ENCODE measurements at places on chromosomes 2 and 18. TPM values are rescaled to one million over a fixed set of nuclear protein-coding genes. Genes with fewer than 3 reads are reported as not detected.
A peak's percentile ranks its signal among the peaks of the same experiment; 100 is the strongest.

DNA sequence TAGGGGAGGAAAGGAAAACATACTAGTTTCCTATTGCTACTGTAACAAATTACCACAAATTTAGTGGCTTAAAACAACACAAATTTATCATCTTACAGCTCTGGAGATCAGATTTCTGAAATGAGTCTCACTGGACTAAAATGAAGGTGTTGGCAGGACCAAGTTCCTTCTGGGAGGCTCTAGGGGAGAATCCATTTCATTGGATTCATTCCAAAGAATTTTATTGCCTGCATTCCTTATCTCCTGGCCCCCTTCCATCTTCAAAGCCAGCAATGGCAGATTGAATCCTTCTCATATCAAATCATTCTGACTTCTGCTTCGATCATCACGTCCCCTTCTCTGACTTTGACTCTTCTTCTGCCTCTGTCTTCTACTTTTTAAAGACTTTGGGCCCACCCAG lies 250.9 kb downstream of the IRS1 start:
- no peak for DNase-seq

The GKN1 gene
- total RNA-seq = not detected

The CYP27A1 gene
- total RNA-seq = 52.7 TPM

GRCh38 chr2:72118386-72118785 lies 29.3 kb downstream of the CYP26B1 start:
- no peak for DNase-seq

DNA sequence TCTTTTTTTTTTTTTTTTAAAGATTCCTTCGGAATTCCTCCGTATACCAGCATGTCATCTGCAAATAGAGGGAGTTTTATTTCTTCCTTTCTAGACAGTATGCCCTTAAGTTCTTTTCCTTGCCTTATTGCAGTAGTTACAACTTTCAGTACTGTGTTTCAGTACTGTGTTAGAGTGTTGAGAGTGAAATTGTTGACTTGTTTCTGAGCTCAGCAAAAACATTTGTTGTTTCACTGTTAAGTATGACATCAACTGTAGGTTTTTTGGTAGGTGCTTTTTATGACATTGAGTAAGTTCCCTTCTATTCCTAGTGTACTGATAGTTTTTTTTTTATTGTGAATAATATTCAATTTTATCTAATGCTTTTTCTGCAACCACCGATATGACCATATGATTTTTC lies 43.9 kb downstream of the ACVR2A start:
- DNase-seq = no peak

The KCNE4 gene
- 0.89 TPM for total RNA-seq

- DNase-seq = peak; percentile 64
Observed at GRCh38 chr2:85053802-85054201, 79.4 kb upstream of the TCF7L1 start.

- no peak for DNase-seq
Observed at GRCh38 chr18:74478880-74479279, 17.3 kb upstream of the CNDP2 start.

The FAM124B gene
- total RNA-seq = 0.55 TPM
